ENCODE measurements at places on chromosomes 5 and 9.

GRCh38 chr9:90029996-90030395, 425.2 kb downstream of the GADD45G start:
- no peak for DNase-seq

DNA sequence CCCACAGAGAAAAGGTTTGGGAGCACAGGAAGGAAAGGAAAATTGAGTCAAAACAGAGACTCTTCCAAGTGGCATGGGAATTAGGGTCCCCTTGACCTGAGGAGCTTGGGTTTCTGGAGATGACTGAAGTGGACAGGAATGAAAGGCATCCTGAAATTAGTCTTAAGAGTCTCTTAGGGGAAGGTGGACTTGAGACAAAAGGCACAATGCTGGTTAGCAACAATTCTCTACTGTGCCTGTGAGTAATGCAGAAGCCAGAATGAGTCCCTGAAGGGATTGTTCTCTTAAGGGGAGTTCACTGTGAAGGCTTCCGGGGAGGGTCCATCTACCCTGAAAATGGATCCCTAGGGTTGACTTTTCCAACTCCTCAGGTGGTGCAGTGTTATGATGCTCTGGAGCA, 58.4 kb upstream of the FOXE1 start:
- no peak for DNase-seq

- DNase-seq: no peak
Observed at GRCh38 chr5:15786326-15786725, 286.3 kb downstream of the FBXL7 start.

DNA sequence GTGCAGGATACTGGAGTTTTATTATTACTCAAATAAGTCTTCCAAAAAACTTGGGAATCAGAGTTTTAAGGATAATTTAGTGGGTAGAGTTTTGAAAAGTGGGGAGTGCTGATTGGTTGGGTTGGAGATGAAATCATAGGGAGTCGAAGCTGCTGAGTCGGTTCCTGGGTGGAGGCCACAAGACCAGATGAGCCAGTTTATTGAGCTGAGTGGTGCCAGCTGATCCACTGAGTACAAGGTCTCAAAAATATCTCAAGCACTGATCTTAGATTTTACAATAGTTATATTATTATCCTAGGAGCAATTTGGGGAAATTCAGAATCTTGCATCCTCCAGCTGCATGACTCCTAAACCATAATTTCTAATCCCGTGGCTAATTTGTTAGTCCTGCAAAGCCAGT, 804.9 kb upstream of the SEMA6A start:
- no peak for DNase-seq

DNA sequence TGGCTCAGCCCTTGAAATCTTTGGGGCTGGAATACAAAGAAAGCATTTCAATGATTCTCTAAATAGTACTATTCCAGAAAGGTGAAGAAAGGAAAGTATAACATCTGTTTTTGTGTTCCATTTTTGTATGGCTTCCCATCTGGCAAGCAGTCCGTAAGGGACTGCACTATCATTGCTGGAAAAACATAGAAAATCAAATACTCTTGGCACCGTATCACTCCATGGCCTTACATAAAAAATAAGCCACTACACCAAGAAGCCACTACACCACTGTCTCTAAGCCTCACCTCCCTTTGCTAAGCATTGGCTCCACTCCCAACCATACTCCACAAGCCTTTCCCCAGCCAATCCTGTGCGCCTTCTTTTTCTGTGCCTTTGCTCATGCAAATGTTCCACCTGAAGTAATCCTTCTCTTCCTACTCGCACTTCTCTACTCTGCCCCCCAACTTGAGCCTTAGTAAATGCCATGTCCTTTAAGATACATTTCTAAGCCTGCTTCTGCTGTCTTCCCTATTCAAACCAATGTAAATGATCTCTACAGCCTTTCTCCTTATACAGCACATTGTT, 454.6 kb upstream of the TUSC1 start:
- peak; percentile 46 for DNase-seq

DNA sequence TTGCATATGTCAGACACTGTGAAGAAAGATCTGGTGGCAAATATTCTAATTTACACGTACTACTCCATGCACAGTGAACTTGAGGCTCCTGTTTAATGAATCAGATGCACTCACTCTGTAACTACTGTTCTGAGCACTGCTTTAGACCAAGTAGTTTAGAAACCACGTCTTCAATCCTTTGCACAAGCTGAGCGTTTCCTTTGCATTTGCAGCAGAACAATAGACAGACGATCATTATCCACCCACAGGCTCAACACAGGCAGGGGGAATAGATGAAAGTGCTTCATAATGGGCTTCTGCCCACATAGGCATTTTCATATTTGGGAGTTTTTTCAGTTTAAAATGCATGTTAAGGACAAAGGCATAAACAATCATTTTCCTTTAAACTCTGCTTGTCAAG, 423.3 kb upstream of the ADAMTS16 start:
- no peak for DNase-seq

GRCh38 chr5:61167382-61167781, 5.1 kb upstream of the SMIM15 start:
- no peak for DNase-seq

DNA sequence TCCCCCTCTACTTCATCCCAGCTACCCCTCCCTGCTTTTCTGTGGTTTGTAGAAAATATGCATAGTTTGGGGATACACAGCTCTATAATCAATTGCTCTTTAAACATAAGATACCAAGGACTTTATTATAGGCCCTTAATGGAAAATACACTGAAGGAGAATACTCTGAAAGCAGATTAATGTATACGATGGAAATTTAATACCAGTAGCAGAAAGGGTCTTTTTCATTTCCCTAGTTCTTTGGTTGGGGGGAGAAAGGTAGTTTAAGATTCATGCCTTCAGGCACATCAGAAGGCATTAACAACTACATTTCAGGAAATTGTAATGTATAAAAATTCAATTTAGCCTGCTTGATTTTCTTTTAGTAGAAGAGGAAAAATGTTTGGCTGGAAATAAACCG, 452.9 kb upstream of the ZNF608 start:
- no peak for DNase-seq

DNA sequence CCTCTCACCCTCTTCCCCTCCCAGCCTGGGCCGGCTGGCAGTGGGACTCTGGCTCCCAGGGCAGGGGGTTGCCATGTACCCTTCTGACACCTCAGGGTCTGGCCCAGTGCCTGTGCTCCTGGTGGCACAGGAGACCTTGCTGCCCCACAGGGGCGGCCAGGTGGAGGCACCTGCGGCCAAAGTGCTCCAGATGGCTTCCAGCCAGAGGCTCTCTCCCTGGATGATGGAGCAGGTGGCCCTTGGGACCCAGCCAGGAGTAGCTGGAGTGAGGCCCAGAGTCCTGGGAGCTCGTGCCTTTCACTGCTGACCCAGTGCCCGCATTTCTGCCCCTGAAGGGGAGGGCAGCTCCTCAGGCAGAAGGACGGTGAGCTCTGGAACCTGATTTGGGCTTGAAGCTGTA, 87.3 kb downstream of the NTNG2 start:
- peak; percentile 30 for DNase-seq

DNA sequence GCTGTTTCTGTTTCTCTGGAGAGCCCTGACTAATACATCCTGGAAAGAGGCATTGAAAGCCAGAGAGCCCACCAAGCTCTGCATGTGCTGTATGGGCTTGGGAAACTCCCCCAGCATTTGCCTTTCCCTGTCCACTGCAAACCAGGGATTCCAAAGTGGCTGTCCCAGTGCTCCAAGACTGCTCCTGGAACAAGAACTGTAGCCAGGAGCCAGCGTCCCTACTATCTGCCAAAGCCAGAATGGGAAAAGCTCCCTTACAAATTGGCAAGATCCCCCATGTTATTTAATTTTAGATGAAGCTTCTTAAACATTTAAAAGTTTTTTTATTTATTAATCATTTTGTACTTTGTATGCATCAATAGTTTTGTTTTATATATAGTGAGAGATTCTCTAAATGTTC, 263.2 kb downstream of the GABRB2 start:
- DNase-seq: no peak

- DNase-seq: no peak
Observed at GRCh38 chr9:8816361-8816760, 1016.8 kb upstream of the DMAC1 start.

GRCh38 chr5:161535762-161536161, 10.8 kb downstream of the GABRB2 start:
- DNase-seq: no peak

GRCh38 chr5:56910210-56910965, 992 bp downstream of the SETD9 start:
- no peak for DNase-seq

- DNase-seq: no peak
Observed at GRCh38 chr5:1292139-1292538, 2.7 kb downstream of the TERT start.

DNA sequence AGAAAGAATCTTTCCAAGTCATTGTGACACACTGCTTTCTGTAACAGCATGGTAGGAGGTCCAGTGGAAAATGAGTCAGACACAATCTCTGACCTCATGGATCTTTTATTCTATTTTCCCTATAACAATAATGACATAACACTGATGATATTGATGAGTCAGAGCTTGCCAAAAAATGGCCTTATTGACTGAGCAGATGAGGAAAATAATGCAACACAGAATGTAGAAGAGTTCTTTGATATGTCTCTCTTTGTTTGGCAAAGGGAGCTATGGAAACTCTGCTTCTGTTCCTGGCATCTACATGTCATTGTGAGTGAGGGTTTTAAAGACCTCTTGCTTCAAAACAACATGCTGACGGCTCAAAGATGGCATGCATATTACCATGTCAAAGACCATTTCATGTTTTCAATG, 443.1 kb upstream of the ZNF608 start:
- no peak for DNase-seq

DNA sequence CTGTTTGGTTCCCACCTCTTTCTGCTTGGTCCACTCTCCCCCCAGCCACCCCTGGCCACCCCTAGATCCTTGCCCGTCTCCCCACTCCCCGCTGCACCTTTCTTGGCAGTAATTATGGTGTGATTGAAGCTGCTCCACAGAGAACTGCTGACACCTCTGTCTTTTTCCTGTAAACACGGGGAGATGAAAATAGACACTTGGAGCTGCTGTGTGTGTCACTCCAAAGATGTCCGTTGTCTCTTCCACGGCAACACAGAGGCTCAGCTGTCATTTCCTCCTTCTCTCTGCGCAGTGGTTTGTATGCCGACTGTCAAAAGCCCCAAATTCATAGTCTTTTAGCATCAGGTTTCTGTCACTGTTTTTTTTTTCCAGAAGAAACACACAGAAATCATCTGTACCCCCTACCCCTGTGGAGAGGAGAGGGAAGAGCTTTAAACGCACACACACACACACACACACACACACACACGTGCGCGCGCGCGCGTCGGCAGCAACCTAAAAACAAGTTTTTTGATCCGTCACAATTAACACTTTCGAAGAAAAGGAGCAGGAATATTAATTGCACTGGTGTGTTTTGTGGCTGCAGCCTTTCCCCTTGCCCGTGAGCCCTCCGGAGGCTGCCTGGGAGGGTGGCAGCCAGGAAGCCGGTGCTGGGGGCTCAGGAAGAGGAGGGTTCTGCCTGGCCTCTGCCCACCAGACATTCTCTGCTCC, 39.8 kb downstream of the ASS1 start:
- no peak for DNase-seq

- DNase-seq: peak; percentile 81
Observed at GRCh38 chr9:127899128-127899943, at the start of gene ST6GALNAC6. Gene ST6GALNAC6 (minus strand): TSS chr9:127899603. CDS start chr9:127897981, 1,622 bp downstream.

GRCh38 chr5:115583474-115583873, 18.8 kb downstream of the TICAM2 start:
- no peak for DNase-seq

- DNase-seq: no peak
Observed at GRCh38 chr9:86990290-86990689, 43.0 kb upstream of the GAS1 start.

- no peak for DNase-seq
Observed at GRCh38 chr9:69425136-69425801, 100.3 kb downstream of the ENTREP1 start.

DNA sequence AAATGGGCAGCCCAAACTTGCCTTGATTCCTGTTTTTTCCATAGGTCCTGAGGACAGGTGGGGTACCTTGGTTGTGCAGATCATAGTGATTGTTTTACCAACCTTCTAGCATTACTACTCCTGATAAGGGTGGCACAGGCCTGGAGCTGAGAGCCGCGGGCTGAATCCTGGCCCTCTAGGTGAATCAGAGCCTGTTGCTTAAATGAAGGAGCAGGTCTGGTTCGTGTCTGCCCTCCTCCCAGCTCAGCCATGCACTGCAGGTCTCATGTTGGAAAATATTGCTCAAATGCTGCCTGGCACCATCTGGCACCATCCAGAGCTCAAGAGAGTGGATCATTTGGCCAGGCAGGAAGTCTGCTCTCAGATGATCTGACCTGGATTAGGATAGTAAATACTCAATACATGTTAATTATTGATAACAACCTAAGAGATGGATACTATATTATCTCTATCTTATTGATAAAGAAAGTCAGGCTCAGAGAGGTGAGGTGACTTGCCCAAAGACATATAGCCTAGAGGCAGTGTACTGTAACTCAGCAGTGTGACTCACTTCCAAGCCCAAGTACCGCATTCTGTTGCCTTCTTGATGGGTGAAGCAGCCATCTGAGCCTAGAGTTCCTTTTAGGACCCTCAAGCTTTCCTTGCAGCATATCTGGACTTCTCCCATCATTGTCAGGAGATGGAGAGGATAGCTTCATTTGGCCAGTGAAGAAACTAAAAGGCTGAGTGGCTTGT, 104.3 kb upstream of the PITX1 start:
- no peak for DNase-seq

DNA sequence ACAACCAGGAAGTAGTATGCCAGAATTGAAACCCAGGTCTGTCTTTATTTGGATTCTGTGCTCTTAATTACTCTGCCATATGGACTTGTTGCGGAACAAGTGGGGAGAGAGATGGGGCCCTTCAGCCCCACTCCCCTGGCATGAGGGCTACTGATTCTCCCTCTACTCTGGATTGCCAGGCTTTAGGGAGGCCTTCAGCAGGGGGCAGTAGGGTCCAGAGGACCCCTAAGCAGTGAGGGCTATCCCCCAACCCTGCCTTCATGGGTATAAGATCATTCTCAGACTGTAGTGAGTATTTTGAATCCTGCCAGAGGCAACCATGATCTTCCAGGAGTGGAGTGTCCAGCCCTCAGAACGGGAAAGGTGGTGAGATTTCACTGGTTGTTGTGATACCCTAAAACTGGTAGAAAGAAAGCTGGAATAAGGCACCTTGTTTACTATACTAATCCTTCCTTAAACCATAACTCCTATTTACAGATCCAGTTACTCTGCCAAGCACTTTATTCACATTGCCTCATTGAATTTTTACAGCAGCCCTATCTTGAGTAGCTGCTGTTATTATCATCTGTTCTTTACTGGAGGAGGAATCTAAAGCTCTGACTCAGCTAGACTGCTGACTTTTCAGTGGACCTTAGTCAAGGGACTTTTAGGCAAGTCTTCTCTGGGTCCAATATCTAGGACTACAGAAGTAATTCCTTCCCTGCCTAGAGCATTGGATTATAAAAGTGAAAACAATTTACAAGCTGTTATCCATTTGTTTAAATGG, 31.3 kb upstream of the LARP1 start:
- DNase-seq: no peak

DNA sequence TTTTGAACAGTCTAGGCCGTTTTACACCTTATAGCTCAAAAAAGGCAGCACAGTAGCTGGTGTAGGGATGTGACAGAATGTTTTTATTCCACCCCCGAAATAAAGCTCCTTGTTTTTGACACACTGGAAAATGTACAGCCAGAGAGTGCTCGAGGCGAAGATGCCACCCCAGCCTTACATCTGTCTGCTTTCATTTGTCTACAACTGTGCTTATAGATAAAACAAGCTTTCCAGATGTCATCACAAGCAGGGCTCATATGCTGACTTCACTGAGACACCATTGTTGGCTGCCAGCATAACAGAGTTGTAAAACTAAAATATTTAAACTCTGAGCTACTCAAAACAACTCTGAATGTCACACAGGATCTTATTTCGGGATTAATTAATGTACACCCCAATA, 386.3 kb downstream of the BNC2 start:
- DNase-seq: no peak

GRCh38 chr5:84564321-84565075, 179.8 kb upstream of the EDIL3 start:
- DNase-seq: no peak

Measured in right forelimb (tissue), 1 donor.